Activated CD8-positive, alpha-beta memory T cell treated with anti-CD3 and anti-CD28 coated beads for 24 hours (primary cell): ENCODE measurements at places on chromosomes 7 and 10.

- peak; percentile 46 for DNase-seq
These were observed 26.8 kb downstream of the ELFN1 start for GRCh38 chr7:1696671-1697498.

DNA sequence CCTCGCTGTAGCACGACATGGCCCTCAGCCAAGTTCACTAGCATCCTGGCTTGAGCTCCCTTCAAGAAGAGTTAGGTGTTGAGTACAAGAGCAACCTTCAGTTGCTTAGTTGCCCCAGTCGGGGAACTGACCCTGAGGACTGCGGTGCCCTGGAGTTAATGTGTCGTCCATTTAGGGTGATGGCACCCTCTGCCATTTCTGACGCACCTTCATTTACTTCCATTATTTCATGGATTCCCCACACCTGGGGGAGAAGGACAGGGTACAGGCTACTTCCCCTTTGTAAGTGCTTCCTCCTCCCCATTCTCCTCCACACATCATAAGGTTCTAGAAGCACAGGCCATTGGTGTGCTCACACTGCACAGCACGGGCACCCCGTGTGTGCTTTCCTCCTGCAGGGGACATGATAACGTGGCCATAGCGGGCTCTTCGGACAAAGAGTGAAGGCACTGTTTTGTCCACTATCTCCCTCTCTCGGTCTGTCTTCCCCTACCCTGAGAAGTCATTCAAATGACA lies 1.8 kb downstream of the ALOX5 start:
- peak; percentile 50 for DNase-seq

- no peak for DNase-seq
These were observed 9.4 kb upstream of the AKR1B15 start for GRCh38 chr7:134539380-134540004.

DNA sequence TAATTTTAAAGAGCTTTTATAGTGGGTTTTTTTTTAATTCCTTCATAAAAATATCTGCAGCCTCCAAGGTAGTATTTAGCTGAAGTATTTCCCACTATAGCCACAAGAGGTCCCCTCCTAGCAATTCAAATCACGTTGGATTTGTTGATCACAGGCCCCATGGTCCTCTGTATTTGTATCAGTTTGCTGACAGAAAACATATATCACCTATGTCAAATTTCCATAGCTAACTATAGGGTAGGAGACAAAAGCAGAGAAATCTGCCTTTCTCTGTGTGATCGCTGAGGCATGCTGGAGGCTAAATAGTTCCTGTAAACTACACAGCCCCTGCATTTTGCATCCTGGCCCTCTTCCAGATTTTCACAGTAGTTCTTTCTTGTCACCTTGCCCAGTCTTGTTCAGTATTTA lies 1.7 kb upstream of the CTNNA3 start:
- no peak for DNase-seq

GRCh38 chr10:132519382-132520176 lies 18.0 kb upstream of the INPP5A start:
- DNase-seq, result no peak

DNA sequence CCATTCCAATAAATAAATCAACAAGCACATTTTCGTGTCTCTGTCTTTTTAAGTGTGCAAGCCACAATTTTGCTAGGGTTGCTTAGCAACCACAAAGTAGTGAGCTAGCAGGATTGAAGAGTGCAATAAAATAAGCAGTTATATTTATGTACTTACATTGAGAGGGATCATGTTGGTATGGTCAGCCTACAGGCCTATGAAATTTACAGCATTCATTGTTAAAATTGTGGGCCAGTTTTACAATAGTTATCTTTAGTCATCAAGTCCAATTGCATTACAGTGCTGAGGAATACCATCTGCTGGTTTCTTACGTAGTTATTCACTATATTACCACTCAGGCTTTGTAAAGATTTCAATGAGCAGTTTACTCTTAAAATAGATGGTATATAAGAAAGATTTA lies 192.5 kb upstream of the POT1 start:
- DNase-seq, result no peak

GRCh38 chr10:132370426-132371340 lies 26.3 kb upstream of the PWWP2B start:
- DNase-seq, result no peak

DNA sequence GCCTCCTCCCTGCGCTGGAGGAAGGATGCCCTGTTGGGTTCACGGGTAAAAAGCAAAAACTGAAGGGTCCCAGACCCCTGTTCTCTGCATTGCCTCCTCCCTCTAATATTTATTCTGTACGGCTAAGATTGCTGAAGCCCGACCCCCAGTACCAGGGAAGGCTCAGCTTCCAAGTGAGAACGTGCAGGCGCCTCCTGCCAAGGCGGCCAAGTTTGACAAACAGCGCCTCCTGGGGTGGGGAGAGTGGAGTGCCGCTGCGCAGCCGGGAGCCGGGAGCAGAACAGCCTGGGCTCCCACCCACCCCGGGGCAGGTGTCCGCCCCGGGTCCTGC lies 4.7 kb upstream of the EBF3 start:
- peak; percentile 72 for DNase-seq

DNA sequence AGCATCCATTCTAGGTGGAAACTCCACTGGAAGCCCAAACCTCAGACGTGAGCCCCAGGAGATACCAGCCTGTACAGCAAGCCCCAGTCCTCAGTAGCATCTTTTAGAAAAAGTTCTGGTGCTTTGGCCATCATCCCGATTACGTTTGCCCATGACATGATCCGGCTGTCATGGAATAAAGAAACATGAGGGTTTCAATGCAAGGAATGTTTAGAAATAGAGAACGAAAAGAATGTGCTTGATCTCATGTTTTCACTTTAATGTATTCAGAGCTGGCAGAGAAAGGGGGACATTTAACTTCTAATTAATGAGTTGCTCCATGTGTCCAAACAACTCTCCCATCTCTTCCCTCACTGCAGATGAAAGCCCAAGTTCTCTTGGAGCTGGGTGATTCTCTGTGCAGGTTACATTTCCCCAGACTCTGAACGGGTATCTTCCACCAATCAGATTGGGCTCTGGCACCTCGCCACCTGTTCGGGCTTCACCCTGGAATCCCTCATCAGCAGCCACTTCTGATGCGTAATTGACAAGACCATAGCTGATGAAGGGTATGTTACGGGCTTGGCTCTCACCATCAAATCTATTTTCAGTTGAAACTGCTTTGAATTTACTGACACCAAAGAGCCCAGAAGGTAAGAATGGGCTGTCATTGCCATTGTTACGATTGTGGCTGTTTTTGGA lies 165.3 kb downstream of the PLXNA4 start:
- no peak for DNase-seq
